ENCODE measurements at places on chromosomes 3 and 15.

GRCh38 chr3:35322070-35322469 lies 317.3 kb upstream of the ARPP21 start:
- DNase-seq: no peak

GRCh38 chr3:15310491-15311370 lies 21.7 kb downstream of the SH3BP5 start:
- no peak for DNase-seq

- no peak for DNase-seq
Observed at GRCh38 chr3:114941626-114942309, 205.3 kb downstream of the ZBTB20 start.

- DNase-seq: no peak
Observed at GRCh38 chr15:57196865-57197264, 179.4 kb upstream of the CGNL1 start.

DNA sequence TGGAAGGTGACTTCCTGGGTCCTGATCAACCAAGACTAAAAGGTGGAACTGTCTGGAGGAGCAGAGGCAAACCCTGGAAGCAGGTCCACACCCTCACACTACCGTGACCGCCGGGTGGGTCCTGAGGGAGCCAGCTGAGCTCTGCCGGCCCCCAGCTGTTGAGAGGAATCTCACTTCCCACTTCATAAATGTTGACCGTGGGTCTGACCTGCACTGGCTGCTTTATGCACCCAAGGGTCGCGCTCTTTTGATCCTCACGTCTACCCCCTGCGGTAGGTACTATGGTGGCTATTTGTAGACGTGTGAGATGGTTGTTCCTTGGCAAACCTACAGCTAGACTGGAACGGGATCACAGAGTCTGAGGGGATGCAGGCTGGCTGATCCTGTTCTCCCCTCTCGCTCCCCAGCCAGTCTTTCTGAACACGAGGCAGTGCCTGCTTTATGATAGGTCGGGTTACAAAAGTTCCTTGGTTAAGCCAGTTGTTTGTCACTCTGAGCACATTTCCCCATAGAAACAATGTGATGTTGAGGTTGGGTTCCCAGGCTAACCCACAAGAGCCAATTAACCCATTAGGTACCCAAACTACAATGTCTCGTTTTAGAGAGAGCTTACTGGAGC lies 113.0 kb upstream of the ETV5 start:
- no peak for DNase-seq
